ENCODE measurements at places on chromosomes 2 and 18. TPM values are rescaled to one million over a fixed set of nuclear protein-coding genes. Genes with fewer than 3 reads are reported as not detected.

PLCL1 gene
- 0.37 TPM for total RNA-seq

L3MBTL4 gene
- total RNA-seq = 0.20 TPM

SIX3 gene
- total RNA-seq = 0.39 TPM

PDCD1 gene
- total RNA-seq = not detected

VIL1 gene
- total RNA-seq = under 0.01 TPM

LYPD6B gene
- total RNA-seq = not detected

PLB1 gene
- 0.39 TPM for total RNA-seq

EMILIN1 gene
- 51.6 TPM for total RNA-seq

ARHGAP28 gene
- total RNA-seq = 9.4 TPM

ADI1 gene
- total RNA-seq = 45.2 TPM

LAMA1 gene
- 48.1 TPM for total RNA-seq

CFAP53 gene
- 0.37 TPM for total RNA-seq

LIPG gene
- 4.5 TPM for total RNA-seq

ATP8B1 gene
- 43.2 TPM for total RNA-seq

GPD2 gene
- 171 TPM for total RNA-seq

MYCN gene
- total RNA-seq = not detected

CHN1 gene
- 28.3 TPM for total RNA-seq

Measured in subcutaneous preadipocyte (primary cell).